ENCODE measurements at places on chromosomes 6 and 20.

DNA sequence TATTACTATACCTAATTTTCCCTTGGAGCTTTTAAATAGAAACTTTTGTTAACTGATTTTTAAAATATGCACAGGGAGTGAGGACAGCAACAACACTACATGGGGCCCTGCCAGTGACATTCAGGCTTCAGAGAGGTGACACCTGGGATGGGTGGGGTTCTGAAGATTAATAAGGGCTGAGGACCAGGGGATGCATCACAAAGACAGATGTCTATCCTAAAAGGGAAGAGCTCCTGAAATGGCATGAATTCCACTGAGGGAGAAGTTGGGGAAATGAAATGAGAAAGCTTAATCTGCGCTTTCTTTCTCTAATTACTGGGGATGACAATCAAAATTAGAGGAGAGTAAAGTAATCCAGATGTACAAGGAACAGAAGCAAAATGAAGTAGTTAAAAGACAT lies 162.8 kb downstream of the BTBD9 start:
- DNase-seq: no peak

GRCh38 chr6:4670290-4670689 lies 105.9 kb upstream of the CDYL start:
- DNase-seq: no peak

DNA sequence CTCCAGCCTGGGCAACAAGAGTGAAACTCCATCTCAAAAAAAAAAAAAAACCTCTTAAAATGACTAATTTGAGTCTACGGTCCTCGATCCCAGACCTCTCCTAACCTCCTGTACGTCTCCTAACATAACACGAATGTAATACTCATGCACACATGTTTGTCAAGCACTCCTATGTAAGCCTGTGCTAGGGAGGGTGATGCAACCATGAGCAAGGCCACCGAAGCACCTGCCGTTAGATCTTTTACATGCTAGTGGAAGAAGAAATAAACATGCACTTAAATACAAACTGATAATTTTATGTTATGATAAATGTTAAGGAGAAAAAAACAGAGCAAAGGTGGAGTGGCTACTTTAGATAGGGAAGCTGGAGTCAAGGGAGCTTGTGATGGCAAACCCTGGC lies 72.3 kb upstream of the BEND3 start:
- no peak for DNase-seq

DNA sequence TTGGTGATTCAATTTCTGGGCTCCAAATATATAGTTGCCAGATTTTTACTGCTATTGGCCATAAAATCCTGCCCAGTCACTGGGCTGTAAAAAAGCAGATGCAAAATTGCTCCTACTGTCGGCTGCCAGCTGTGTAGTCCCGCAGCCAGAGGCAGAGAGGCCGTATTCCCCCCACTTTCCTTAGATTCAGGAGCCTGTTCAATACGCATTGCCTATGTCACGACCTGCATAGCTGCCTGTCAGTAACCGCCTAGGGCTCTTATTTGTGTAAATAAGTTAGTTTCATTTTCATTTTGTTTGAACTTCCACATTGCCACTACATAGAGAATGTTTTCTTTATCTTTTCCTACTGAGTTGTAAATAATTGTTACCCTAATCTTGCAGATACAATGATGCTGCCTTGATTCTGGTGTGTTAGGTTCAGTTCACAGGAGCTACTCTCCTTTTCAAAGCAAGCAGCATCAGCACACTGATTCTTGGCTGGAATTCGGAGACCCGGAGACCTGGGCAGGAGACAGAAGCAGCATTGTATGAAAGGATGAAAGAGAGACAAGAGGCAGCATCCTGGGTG lies 46.0 kb upstream of the UST start:
- peak; percentile 64 for DNase-seq

- DNase-seq: no peak
Measured at GRCh38 chr6:14442242-14442641, 324.7 kb downstream of the CD83 start.

- no peak for DNase-seq
Measured at GRCh38 chr6:169990095-169991030, 238.9 kb downstream of the ERMARD start.

DNA sequence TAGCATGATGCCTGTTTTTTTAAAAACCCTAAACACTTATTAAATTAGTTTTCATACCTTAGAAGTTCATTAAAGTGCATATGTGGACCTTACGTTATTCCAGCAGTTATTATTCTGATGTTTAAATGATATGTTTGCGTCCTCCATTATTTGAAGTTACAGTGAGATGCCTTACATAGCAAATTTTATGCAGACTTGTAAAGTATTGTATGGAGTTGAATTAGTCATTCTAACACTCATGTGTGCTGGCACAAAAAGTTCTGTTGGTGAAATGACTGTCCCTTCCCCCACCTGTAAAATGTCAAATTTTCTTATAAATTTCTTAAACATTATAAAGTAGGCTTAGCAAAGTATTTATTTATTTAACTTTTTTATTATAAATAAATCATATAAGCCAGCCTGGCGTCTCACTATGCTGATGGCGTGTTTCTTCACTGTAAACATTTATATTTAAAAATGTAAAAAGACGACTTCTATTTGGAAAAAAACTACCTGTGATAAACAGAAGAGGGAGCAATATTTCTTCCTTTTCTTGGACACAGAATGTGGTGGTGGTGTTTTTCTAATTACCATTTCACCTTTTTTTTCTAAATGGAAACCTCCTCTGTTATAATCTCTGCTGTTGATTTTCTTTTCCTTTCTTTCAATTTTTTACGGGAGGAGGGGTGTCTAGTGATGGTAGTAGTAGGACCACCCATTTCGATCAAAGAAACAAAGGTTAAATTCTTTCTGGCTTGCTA lies 155.4 kb downstream of the RFPL4B start:
- no peak for DNase-seq

DNA sequence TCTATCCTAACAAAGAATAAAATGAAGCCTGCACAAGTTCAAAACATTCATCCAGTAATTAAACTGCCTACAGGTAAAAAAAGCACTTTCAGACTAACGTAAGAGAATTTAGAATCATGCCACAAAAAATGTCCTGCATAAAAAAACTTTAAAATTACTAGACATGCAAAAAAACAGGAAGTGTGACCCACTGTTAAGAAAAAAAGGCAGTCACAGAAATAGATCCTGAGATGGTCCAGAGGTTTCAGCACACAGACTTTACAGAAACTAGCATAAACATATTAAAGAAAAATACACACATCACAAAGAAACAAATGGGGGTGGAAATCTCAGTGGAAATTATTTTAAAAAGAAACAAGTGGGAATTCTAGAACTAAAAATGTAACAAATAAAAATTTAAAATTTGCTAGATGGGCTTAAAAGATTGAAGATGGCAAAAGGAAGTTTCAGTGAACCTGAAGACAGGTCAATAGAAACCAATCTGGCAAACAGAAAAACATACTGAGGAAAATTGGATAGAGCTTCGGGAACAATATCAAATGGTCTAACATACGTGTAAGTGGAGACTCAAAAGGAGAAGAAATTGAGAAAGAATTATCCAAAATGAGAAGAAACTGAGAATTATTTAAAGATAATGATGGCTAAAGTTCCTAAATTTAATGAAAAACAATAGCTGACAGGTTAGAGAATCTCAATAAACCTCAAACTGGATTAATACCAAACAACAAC lies 3.4 kb upstream of the ZNF133 start:
- DNase-seq: no peak

DNA sequence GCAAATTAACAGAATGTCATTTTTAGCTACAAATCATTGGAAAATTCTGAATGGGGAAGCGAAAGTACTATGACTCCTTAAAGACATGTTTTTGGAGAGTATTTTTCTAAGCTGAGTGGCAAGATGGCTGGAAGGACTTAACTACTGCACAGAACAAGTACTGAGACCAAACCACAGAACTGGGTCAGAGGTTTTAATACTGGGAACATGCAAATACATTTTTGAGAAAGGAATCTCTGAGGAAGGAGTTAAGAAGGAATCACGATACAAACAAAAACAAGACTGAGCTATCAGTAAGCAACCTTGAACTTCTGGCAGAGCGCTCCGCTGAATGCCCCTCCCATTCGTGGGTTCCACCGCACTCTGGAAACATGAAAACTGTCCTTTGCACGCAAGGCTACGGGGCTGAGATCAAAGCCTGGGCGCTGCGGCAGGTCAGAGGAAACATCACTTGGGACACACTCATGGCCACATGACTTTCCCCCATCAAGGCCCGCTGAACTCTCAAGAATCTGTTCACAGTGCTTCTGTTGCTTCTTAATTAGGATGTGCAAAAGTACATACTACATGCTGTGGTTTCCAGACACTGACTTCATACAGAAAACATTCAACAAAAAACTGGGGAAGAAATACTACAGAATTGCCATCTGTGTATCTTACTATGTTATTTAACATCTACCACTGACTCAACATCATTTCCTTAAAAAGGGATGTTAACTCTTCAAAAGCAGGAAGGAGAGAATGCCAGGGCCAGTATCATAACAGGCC lies 27.8 kb downstream of the SLC23A2 start:
- peak; percentile 35 for DNase-seq

GRCh38 chr6:7085911-7086310 lies 21.9 kb upstream of the RREB1 start:
- peak; percentile 31 for DNase-seq

DNA sequence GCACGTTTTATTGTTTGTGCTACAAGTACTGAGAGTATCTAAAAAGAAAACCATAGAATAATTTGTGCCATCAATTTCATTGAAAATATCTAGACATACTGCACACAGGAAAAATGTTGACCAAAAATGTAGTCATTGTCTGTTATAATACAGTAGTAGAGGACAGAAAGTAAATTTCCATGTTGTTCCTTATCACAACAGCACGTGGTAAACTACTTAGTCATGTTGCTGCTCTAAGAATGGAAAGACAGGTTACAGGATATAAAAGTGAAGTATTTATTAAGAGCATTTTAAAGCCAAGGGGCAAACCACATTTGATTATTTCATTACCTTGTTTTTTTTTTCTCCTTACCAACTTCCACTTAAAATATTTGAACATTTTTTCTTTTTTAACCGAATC lies 89.0 kb upstream of the CEP85L start:
- peak; percentile 90 for DNase-seq

DNA sequence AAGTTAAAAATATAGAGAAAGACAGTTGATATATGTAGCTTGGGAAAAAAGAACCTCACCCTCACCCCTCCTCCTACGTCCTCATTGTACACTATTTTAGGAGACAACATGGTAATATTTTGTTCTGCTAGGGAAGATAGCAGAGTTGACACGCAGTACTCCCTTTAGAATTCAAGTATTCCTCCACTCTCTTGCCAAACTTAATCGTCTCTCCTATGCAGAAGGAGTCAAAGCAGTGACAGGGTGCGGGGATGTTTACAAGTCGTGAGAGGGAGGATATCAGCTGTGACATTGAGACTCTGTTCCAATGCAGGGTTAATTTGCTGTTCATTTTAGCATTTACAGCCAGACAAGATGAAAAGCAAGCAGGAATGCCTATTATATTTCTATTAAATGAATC lies 97.5 kb downstream of the SOBP start:
- DNase-seq: no peak

- no peak for DNase-seq
Measured at GRCh38 chr20:38875175-38875993, 50.8 kb upstream of the FAM83D start.

GRCh38 chr6:77463861-77464494 lies 687 bp upstream of the HTR1B start:
- no peak for DNase-seq

DNA sequence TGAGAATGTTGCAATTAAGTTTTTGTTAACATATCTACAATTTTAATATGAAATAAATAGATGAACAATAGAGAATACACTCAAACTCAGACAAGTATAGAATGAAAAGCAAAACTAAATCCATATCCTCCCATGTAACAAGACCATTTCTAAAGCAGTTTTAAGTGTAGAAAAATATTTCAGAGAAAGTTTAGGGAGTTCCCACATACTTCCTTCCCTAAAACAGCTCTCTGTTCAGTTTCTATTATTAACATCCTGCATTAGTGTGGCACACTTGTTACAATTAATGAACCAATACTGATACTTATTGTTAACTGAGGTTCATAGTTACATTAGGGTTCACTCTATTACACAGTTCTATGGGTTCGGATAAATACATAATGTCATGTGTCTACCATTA lies 38.4 kb downstream of the HLA-DRB5 start:
- no peak for DNase-seq

DNA sequence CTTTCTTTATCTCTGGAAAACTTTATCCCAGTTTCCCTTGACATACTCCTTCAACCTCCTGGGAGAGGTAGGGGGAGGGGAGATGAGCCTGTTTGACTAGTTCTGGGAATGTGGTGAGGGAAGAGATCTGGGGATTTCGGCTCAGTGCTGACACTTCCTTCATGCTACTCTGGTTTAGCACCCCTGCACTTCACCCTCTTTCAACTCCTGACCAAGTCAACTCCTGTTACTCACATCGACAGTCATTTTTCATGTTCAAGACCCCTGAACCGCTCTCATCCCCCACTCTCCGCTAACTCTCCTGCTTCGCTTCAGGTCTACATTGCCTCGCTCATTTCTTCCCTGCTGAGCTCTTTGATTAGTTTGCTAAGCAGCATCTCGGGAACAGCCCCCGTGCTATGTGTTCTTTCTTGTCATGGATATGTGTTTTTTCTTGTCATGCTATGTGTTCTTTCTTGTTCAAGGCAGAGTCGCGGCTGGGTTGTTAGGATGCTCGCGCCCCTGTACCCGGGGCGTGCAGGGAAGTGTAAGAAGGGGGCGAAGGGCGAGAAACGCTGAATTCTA lies 16.6 kb upstream of the TRIM27 start:
- no peak for DNase-seq

DNA sequence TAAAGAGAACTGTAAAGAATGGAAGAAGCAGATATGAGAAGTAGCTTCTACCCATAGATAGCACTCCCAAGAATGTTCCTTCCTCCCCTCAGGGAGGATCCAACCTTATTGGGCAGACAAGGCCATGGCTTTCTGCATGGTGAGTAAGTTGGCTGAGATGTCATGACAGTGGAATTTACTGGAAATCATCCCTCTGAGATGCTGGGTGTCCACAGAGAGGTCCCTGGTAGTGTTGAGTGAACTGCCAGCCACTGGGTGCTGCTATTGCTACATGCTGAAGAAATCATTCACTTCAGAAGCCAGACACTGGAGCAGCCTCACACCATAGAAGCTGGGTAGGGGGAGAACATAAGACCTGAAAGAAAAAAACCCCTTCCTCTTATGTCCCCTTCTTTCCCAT lies 46.4 kb upstream of the FERMT1 start:
- DNase-seq: no peak

GRCh38 chr6:144778773-144779492 lies 493.8 kb downstream of the UTRN start:
- no peak for DNase-seq

- DNase-seq: no peak
Measured at GRCh38 chr20:62368976-62369814, 2.1 kb upstream of the LAMA5 start.

All from DMS79 (cell line).